Osteocyte (in vitro differentiated cells): ENCODE measurements at places on chromosomes 1 and 21. TPM values are rescaled to one million over a fixed set of nuclear protein-coding genes. Genes with fewer than 3 reads are reported as not detected.

- no peak for DNase-seq
- H3K4me1 ChIP-seq, result no peaks in the 10 kb centered on the region
- H3K36me3 ChIP-seq, result no peaks in the 10 kb centered on the region
- no peak overlapping the region for H3K4me3 ChIP-seq
Observed at GRCh38 chr21:18000981-18001686, 182.0 kb upstream of the C21orf91 start.

GRCh38 chr1:111821121-111821745, 65.5 kb downstream of the DDX20 start:
- no peak overlapping the region for H3K27ac ChIP-seq
- DNase-seq, result no peak
- H3K27me3 ChIP-seq, result peaks cover 2% of the 10 kb centered on the region
- H3K36me3 ChIP-seq, result no peaks in the 10 kb centered on the region
- H3K4me3 ChIP-seq, result no peak overlapping the region

GRCh38 chr1:69510026-69510425, 57.7 kb upstream of the LRRC7 start:
- no peak for DNase-seq
- H3K36me3 ChIP-seq, result no peaks in the 10 kb centered on the region
- peaks cover 24% of the 10 kb centered on the region for H3K4me1 ChIP-seq
- no peaks in the 10 kb centered on the region for H3K27me3 ChIP-seq
- no peak overlapping the region for H3K4me3 ChIP-seq
- H3K27ac ChIP-seq, result no peak overlapping the region

The TMEM269 gene
- total RNA-seq, result 0.21 and 0.67 TPM in 2 replicates

DNA sequence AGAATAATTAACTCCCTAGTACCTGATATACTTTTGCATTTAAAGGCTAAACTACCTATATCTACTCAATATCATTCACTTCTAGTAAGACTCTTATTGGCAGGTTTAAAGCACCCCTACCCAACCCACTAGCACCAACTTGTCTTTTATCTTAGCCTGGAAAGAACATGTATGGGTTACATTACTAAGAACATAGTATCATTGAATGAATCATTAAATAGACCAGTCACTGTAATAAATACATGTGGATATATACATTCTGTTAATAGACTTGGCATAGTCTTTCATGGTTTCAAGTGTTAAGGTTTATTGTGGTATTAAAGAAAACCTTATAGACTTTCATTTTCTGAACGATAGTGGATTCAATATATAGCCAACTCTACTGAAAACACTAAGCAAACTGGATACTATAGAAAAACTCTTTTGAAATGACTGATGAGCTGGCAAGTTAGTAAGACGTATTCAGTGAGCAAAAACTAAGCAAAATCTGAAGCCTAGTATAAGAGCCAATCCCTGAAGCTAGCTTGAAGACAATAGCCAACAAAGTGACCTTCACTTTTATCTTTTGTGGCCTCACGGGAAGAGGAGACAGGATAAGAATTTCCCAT, 10.3 kb downstream of the HIVEP3 start:
- H3K4me1 ChIP-seq, result no peaks in the 10 kb centered on the region
- H3K4me3 ChIP-seq, result no peak overlapping the region
- peaks cover 2% of the 10 kb centered on the region for H3K27me3 ChIP-seq
- no peak for DNase-seq
- no peak overlapping the region for H3K27ac ChIP-seq
